ENCODE measurements at places on chromosomes 1 and 21. TPM values are rescaled to one million over a fixed set of nuclear protein-coding genes. Genes with fewer than 3 reads are reported as not detected.
A peak's percentile ranks its signal among the peaks of the same experiment; 100 is the strongest.

DNA sequence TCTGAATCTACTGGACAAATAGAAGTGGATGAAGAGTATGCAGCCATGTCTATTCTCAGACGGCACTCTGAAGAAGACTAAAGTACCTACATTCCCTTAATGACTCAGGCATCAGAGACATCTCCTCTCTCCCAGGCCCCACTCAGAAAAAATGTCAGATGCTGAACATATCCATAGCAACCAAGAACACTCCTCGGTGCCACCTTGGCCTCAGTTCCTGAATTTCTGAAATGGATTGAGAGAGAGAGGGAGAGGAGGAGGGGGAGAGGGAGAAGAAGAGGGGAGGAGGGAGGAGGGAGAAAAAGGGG lies 16.0 kb upstream of the OVAAL start:
- DNase-seq: no peak

CELA2A gene
- not detected for polyA plus RNA-seq

SLC30A2 gene
- polyA plus RNA-seq: not detected

DNA sequence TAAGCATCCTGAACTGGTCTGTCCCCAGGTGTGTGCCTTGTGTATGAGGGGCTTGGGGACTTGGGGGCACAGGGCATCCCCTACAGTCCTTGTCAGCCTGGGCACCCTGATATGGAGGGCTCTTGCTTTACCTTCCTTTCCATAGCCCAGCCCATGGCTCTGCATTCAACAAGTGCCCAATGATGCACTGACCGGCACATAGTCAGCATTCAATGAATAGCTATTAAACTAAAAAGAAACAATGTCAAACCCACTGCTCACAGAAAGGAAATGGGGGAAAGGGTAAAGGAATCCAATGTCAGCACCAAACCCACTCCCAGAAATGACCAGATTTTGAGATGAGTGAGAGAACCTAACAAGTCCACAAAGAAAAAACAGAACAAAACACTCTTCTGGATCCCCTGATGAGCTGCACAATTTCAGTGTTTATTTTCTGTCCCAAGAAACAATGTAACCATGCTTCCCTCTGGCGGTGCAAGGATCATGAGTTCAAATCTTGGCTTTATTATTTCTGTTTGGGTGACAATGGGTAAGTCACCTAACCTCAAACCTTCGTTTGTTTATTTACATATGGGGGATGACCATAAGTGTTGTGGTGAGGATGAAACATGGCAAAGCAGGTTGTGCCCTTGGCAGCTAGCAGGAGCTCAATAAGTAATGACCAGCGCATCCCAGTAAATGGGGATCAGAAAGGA lies 22.0 kb downstream of the SYT6 start:
- no peak for DNase-seq

- DNase-seq: no peak
Observed at GRCh38 chr1:24735509-24736375, 9.5 kb upstream of the CLIC4 start.

GRCh38 chr1:198679535-198680173 lies 40.8 kb downstream of the PTPRC start:
- peak; percentile 41 for DNase-seq

DNA sequence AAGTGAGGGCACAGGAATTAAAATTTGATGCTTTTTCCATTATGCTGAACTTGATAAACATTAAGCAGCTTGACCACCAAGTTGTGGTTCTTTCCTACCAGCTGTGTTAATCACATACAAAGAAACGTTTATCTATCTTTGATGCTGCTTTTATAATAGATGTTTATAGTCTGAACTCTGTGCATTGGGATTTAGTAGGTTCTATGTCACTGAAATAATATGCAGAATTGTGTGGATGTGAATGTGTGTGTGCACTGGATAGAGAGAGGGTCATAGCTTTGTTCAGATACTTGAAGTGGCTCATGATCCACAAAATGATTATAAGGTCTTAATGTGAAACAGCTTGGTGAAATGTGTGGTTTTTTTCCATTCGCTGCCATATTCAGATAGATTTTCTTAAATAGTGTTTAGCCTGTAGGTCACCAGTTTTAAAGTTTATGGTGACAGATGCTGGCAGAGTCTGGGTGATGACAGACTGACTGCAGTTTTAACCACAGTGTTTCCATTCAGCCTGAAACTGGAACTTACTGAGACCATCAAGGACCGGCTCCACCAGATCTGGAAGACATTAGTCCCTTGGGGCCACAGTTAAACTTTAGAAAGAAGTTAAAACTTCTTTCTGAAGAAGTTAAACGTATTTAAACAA lies 10.2 kb downstream of the DDI2 start:
- DNase-seq: no peak

- DNase-seq: no peak
Observed at GRCh38 chr1:233393926-233394680, 66.6 kb downstream of the MAP3K21 start.

DNA sequence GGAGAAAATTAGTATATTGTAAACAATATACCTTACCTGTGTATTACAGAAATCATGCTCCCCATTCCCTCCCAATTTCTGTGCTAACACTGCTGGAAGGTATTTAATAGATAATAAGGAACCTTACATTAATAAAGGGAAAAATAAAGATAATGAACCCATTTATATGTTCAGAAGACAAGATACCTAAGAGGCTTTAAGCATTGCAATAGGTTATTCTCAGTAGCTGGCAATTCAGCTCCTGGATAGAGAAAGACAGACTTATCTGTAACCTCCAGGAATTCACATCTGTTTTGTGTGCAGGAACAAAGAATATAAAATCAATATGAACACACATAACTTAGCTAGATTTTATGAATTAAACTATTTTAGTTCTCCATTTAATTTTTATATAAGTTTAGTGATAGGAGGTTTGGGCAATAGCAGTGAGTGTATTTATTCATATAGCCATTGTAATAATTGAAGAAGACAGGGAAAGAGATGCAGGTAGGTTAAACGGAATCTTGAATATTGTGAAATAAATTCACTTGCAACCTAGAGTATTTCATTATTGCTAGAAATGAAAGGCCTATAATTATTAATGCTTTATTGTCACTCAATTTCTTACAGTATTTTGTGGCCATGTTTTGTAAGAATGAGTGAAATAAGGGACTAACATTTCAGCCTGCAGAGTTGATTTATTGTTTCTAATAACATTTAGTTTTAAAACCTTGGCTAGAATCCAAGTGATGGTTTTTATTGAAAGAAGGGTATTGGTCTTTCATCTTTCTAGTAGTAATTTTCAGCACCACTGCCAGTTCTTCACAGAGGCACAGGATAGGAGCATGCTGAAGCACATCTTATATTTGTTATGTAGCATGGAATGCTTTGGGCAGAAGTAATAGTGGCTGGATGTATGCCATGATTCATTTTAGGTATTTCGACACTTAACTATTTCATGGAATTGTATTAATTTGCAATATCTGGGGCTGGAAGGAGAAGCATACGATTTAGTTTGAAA lies 1.5 kb downstream of the XPR1 start:
- no peak for DNase-seq

DNA sequence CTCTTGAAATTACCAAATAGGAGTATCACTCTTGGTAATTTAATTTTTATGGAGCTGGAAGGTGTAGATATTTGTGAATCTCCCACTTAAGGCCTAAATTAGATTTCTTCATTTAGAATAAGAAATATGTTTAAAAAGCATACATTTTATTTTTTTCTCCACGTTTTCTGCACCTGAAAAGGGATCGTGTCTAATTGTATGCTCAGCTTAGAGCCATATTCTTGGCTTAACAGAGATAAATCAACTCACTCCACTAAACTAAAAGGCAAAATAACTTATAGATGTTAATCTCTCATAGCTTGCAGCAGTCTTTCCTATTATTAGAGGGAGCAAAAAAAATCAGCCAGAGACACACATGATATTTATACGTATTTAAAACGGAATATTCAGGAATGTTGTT lies 336.8 kb upstream of the SGIP1 start:
- DNase-seq: no peak

SELP gene
- 1.4 TPM for polyA plus RNA-seq

GSTM3 gene
- 44.3 TPM for polyA plus RNA-seq

DNA sequence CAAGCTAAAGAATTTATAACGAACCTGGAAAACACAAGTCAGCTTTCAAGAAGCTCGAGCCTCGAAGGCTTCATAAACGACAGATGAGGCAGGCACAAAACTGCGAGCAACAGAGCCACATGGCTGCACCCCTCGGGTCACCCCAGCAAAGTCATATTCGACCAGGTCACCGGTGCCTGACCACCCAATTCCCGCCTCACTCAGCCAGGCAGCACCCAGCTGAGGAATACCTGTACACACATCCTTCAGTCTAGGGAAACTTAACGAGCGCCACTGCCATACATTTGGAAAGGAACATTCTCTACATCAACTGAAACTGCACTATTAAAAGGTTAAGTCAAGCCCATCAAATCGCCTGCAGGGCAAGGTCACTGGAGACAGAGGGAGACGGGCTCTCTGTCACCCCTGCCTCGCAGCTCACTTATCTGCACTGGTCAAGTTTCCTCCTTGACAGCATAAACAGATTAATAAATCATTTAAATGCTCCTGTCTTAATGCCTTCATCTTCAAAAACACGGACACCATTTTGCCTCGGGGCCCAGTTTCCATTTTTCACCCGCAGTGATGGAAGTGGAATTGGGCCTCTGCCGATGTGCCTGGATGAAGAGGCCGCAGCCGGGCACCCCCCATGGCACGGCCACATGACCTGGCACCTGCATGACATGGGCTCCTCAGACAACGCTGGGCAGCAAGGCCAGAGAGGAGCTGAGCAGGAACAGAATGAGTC lies 20.6 kb downstream of the NPHP4 start:
- DNase-seq: no peak

DMRTA2 gene
- polyA plus RNA-seq: not detected

GRCh38 chr1:236734141-236734765 lies 48.0 kb downstream of the ACTN2 start:
- DNase-seq: no peak

GRCh38 chr1:87077959-87078639 lies 163.7 kb downstream of the HS2ST1 start:
- no peak for DNase-seq

DNA sequence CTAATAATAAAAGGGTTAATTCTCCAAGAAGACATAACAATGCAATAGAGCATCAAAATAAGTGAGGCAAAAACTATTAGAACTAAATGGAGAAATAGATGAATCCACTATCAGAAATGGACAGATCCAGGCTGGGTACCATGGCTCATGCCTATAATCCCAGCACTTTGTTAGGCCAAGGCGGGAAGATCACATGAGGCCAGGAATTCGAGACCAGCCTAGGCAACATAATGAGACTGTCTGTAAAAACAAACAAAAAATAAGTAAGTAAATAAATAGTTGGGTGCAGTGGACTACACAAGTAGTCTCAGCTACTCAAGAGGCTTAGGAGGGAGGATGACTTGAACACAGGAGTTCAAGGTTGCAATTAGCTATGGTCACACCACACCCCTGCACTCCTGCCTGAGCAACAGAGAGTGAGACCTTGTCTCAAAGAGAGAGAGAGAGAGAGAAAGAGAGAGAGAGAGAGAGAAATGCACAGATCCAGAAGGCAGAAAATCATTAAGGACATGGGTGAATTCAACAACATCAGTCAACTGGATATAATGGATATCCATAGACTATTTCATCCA lies 12.3 kb downstream of the FRRS1 start:
- no peak for DNase-seq

- DNase-seq: peak; percentile 34
Observed at GRCh38 chr1:221435504-221435904, 306.4 kb downstream of the DUSP10 start.

DNA sequence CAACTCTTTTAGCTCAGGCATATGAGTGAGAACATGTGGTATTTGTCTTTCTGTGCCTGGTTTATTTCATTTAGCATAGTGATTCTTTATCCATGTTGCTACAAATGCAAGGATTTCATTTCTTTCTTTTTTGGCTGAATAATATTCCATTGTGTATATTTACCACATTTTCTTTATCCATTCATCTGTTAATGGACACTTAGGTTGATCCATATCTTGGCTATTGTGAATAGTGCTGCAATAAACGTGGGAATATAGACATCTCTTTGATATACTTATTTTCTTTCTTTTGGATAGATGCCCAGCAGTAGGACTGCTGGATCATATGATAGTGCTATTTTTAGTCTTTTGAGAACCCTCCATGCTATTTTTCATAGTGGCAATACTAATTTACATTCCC lies 30.8 kb downstream of the ASB17 start:
- no peak for DNase-seq

VTCN1 gene
- polyA plus RNA-seq: not detected

Measured in CD4-positive, alpha-beta memory T cell (primary cell).